Stimulated activated CD4-positive, alpha-beta T cell treated with anti-CD3 and anti-CD28 coated beads, Interleukin-15, amount 100 ng/mL, for 1 hour (primary cell): ENCODE measurements at places on chromosomes 5 and 9.

DNA sequence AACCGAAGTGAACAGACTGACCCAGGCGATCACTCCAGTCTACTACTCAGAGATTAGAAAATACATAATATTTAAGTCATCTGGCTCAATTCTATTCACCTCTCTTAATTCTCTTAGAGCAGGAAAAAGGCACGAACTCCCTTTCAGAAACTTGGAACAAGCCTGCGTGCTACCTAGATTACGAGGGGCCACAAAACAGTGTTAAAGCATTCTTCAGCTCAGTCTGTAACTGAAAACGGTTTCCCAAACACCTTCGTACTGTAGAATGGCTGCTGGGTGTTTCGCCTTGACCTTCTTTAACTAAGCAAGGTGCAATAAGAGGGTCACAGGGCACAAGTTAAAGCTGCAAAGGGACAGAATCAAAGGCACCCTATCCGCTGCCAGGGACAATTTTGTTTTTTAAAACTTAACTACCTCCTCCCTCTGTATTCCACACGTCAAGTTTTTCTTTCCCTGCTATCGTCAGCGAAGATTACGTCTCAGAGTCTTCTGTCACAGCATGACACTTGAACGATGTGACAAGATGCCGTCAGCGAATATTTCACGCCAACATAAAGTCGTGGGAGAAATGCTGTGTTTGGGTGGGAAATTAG lies 687 bp downstream of the LYSMD3 start:
- DNase-seq = no peak

DNA sequence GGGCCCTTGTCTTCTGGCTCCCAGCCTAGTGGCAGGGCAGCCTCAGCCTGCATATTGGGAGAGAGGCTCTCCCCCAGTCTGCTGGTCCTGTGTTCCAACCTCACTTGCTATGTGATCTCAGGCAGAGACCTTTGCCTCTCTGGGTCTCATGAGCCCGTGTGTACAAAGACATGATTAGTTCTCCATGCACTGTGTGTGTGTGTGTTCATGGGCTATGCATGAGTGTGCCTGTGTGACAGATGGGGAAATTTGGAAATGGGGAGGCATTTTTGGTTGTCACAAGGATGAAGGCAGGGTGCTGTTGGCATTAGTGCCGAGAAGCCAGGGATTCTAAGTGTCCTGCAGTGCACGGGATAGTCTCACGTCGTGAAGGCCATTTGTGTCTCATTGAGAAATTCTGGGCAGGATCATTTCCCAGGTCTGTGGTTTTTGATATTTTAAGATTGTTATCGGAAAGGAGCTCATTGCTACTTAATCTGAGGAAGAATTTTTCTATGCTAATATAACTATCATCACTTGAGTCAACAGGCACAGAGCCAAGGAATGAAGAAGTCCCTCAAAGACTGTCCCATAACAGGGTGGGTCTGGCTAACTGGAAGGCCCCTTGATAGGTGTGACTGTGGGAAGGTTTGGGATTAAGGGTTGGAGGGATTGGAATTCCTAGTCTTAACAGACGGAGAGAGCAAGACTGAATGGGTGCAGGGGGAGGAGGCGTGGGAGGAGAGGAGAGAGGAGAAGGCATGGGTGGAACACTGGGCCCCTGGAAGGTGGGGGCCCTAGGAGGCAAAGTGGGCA lies 168.5 kb downstream of the RGS3 start:
- DNase-seq = no peak

GRCh38 chr5:150340614-150341255 lies 16.8 kb upstream of the TCOF1 start:
- DNase-seq = no peak

- DNase-seq = no peak
Observed at GRCh38 chr9:80954521-80954920, 734.8 kb downstream of the TLE1 start.

DNA sequence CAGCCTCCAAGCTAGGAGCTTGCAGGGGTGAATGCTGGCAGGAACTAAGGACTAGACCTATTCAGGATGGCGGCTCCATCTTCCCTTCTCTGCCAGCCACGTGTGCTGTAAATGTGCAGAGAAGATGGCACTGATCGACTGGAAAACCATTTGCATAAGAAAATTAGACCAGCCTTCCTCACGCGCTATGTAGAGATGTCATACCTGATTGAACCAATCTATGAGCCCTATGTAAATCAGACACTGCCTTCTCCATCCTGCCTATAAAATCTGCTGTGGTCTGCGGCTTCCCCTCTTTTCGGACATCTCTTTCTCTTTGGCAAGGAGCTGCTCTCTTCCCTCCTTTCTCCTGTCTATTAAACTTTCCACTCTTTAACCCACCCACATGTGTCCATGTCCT lies 91.6 kb downstream of the NPR3 start:
- no peak for DNase-seq

DNA sequence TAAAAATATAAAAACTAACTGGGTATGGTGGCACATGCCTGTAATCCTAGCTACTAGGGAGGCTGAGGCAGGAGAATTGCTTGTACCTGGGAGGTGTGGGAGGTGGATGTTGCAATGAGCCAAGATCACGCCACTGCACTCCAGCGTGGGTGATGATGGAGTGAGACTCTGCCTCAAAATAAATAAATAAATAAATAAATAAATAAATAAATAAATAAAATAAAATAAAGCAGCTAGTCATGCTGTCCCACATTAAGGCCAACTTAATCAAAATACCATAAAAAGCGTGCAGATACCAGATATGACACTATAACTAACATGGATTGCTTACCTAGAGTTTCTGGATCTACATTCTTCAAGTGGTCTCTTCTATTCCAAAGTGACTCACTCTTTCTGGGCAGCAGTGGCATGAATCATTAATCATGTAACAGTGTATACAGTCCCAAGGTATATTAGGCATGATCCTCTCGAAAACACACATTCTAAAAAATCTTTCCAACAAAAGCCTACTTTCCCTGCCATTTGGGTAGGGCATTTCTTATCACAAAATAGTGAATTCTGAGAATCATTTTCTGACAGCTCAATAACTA lies 187.1 kb downstream of the ELAVL2 start:
- no peak for DNase-seq

- DNase-seq = no peak
Observed at GRCh38 chr9:93130861-93131481, 3.1 kb downstream of the NINJ1 start.

DNA sequence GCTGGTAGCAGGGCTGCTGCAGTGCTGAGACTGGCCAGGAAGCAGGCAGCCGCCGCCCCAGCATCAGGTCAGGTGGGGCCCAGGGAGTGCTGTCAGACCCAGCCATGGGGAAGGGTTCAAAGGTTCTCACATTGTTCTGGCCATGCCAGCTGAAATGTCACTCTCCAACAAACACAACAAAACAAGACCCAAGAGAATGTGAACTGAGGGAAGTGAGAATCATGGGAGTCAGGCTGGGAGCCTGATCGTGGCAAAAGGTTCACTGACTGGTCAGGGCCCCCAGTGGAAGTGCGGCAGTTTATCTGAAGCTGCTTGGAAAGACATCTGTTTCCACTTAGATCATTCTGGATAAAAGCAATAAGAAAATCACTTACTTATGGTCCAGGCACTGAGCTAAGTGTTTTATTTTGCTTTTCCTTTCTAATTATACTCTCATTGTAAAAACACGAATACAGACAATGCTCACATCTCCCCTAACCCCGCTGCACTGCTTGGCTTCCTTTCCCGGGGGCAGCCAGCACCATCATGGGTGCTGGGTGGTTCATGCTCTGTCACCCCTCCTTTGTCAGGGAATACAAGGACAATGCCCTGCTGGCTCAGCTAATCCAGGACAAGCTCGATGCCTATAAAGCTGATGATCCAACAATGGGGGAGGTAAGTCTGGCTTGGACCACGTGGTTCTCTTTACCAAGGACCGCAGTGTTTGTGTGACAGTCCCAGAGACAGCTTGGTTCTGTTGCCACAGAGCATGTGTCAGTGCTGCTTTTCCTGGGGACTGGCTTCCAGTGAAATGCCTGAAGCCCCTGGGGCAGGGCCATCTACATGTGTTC lies 41.9 kb upstream of the CFAP157 start:
- no peak for DNase-seq

- DNase-seq = no peak
Observed at GRCh38 chr9:126367616-126368015, 41.0 kb downstream of the MVB12B start.

DNA sequence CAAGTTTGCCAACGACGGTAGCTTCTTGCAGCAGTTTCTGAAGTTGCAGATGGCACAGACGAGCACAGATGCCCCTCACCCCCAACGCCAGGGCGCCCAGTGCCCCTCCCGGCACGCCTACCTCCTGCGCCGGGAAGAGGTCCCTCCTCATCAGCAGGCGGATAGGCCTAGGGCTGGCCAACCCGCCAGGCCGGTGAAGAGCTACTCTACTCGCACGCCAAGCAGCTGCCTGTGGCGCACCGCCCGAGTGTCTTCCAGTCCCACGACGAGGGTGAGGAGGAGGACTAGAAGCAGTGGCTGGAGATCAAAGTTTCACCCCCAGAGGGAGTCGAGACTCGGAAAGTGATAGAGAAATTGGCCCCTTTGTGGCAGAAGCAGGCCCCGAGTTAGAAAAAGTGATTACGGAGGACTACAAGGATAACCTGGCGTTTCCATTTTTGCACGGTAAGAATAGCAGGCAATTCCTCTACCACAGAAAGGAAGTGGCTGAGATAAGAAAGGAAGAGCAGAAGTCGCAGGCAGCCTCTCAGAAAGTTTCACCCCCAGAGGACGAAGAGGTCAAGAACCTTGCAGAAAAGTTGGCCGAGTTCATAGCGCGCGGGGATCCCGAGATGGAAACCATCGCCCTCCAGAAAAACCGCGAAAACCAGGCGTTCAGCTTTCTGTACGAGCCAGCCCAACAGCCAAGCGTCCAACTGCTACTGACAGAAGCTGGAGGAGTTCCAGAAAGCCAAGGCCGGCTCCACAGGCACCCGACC lies 170.4 kb downstream of the HINT1 start:
- no peak for DNase-seq

- DNase-seq = no peak
Observed at GRCh38 chr9:133454943-133455673, 4.7 kb upstream of the CACFD1 start.

- DNase-seq = no peak
Observed at GRCh38 chr5:58380655-58381054, 79.2 kb downstream of the PLK2 start.

DNA sequence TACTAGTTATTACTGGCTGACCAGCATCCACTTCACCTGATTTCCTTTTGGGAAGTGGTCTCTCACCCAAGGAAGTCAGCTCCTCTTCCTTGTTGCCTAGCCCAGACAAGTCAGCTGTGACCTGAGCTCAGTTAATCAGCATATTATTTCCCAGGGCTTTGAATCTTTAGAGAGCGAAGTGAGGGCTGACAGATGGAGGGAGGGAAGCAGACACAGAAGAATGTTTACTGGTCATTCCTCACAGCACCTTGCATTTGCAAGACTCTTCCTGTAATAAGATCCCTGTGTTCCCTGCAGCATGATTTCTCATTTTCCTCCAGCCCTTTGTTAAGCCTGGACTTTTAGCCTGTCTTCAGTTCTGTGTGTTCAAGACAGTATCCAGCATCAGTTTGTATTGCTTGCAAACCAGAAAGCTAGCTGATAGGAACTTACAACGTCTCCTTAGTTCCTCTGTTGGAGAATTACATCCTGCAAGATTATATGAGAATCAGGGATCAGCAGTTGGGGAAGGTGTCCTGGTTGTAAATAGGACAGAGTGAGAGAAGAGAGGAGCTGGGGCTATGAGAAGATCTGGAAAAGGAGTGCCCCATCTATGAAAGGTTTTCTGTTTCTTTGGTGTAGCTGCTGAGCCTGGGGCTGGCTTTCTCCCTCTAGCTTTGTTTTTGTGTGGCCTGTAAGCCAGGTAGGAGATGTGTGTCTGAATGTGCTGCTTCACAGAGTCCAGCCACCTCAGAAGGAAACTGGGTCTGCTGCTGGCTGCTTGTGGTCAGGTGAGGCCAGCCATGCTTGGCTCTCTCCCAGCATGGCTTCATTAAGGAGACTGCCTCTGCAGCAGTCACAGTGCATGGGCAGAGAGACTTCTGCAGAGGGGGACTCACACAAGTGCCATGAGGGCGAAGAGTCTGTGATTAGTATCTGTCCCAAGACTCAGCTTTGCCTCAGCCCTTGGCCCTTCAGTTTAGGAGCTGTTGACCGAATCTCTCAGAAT lies 50.3 kb downstream of the MAN2A1 start:
- no peak for DNase-seq

- no peak for DNase-seq
Observed at GRCh38 chr5:121660142-121660541, 191.5 kb upstream of the FTMT start.

GRCh38 chr5:10653751-10654400 lies 90.0 kb downstream of the ANKRD33B start:
- no peak for DNase-seq

- no peak for DNase-seq
Observed at GRCh38 chr9:15485836-15486666, 24.7 kb downstream of the PSIP1 start.

- DNase-seq = no peak
Observed at GRCh38 chr5:159456261-159456660, 126.0 kb upstream of the IL12B start.

DNA sequence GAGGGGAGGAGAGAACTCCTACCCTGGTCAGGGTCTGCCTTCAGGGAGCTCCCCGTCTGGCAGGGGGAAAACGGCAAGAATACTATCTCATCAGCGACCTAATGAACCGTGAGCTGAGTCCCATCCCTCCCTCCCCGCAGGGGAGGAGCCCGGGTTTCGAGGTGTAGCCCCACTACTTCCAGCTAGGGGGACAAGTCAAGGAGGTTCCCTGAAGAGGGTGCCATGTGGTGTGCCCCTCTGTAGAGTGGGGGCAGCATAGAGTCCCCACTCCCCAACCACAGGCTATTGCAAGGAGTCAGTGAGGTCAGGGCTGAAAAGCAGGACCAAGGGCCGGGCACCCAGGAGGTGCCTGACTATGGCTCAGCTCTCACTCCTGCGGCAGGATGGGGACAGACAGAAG lies 50.9 kb upstream of the RXRA start:
- no peak for DNase-seq

DNA sequence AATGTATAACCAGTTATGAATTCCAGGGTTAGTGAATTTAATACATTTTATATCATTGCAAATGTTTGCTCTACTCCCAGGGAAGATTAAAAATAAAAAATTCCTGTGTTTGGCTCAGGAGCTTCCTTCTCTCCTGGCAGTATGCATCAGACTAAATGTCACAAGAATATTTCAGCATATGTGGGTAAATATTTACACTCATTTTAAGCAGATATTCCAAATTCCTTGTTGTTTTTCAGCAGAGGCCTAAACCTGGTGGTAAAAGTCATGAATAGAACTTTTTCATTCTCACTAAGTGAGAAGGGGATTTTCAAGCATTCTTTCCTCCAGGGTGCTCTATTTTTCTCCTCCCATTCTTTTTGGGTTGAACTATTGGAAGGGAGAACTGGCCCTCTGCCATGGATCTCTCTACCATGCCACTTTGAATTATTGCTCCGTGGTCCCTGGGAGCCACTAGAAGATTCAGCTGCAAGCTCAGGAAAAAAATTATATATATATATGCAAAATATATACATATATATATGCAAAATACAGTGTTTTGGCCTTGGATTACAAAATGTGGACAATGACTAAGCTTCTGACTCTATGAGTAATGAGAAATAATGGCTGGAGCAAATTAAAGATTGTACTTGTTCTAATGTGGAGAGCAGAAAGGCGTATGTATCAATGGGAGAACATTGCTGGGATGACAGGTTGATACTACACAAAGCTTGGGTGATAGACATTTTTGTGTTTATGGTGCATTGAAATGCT lies 180.6 kb upstream of the PAPPA start:
- no peak for DNase-seq

GRCh38 chr9:127856094-127856728 lies 1.8 kb upstream of the ENG start:
- no peak for DNase-seq

- DNase-seq = no peak
Observed at GRCh38 chr9:95746408-95747180, 128.9 kb upstream of the ERCC6L2 start.
